ENCODE measurements at places on chromosomes 5 and 9.

- DNase-seq, result no peak
These were observed 17.3 kb downstream of the OR13D1 start for GRCh38 chr9:104711604-104712003.

DNA sequence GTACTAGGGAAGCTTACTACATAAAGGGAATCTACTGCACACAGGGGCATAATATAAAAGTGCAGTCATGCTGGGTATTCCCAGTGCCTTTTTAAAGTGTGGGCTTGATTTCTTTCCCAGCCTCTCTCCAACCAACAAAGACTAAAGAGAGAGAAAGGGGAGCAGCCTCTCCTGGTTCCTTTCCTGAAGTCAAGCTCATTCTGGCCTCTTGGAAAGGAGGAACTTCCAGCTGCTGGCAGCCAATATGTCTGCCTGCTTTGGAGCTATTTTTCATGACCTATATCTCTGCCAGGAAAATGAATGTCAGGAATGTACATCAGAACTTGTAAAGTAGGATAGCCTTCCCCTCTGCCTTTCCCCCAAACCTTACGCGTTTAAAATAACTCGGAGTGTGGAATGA lies 57.1 kb downstream of the RAB3C start:
- DNase-seq, result no peak

DNA sequence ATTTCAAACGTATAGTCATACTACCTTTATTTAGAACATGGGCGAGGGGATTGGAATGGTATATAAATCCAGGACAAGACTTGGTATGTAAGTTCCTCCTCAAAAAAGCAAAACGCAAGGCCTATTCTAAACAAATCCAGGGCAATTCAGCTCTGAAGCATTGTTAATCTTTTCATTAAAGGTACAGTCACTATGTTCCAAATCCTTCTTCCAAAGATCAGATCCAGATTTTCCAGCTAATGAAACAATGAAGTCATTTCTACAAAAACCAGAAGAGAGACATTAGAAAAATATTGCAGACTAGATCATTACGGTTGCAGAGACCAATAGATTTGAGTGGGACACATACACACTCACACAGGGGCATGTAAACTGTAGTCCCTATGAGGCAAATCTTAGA lies 116.1 kb upstream of the BNC2 start:
- DNase-seq, result no peak

DNA sequence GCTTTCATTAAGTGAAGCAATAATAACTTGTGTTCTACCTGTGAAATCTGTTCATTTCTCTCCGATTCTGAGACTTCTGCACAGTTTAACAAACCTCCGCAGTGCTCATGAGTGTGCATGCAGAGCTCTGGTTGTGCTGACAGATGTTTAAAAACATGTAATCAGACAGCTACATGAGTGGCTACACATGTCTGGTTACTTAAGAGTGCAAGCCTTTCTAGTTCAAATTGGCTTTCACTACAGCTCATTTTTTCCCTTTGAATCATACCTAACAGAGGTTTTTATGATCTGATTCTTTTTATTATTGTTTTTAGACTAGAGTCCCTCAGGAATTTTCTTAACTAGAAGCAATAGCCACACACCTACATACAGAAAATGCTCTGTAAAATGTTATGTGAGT lies 310.2 kb downstream of the ARRDC3 start:
- DNase-seq, result no peak

- DNase-seq, result no peak
These were observed 68.7 kb downstream of the SEMA4D start for GRCh38 chr9:89428901-89429890.

- no peak for DNase-seq
These were observed 114.9 kb downstream of the INVS start for GRCh38 chr9:100213730-100214477.

DNA sequence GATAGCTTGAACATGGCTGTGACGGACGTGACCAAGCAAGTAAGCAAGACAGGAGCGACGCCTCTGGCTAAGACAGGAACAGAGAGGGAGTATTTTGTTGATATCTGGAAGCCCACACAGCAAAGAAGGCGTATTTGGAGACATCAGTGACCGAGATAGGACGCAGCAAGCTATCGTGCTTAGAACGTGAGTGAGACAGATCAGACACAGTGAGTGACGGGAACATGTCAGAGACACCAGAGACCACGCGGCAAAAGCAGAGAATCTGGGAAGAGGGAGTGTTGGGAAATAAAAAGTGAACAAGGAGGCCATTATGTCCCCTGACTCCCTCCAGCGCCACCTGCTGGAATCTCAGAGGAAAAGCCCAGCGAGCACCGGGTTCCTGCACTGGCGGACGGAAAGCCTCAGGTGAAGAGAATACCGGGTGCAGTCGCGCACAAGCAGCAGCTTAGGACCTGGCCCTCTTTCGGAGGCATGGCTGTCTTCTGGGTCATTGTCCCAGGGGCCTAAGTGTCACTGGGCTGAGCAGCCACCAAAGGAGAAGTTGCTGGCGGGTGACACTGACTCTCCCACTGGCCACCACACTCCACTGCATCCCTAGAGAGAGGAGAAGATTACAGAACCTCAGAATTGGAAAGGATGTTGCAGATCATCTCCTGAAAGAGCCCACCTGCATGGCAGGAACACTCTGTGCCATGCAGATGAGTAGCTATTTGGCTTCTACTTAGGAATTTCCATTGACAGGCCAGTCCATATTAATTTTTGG lies 99.1 kb downstream of the FBXO38 start:
- DNase-seq, result no peak

GRCh38 chr9:136858844-136859757 lies 7.0 kb downstream of the MAMDC4 start:
- DNase-seq, result peak; percentile 72

- DNase-seq, result no peak
These were observed 223.0 kb upstream of the POU5F2 start for GRCh38 chr5:93964421-93964820.

- no peak for DNase-seq
These were observed 32.2 kb upstream of the PAM start for GRCh38 chr5:102722931-102723330.

DNA sequence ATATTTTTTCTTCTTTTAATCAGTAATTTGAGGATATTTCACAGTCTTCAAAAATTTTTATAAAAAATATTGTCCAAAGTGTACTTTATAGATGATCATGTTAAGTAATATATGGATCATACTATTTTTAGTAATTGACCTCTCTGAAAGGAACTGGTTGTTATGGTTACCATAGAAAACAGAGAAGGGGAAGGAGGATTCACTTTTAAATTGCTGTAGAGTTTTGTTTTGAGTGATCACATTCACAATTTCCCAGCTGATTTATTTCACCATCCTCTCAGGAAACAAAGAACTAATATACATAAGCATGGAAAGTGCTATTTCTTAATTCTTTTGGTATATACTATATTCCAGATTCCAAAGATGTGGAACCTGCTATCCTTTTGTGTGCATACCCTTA lies 56.5 kb upstream of the NREP start:
- no peak for DNase-seq

DNA sequence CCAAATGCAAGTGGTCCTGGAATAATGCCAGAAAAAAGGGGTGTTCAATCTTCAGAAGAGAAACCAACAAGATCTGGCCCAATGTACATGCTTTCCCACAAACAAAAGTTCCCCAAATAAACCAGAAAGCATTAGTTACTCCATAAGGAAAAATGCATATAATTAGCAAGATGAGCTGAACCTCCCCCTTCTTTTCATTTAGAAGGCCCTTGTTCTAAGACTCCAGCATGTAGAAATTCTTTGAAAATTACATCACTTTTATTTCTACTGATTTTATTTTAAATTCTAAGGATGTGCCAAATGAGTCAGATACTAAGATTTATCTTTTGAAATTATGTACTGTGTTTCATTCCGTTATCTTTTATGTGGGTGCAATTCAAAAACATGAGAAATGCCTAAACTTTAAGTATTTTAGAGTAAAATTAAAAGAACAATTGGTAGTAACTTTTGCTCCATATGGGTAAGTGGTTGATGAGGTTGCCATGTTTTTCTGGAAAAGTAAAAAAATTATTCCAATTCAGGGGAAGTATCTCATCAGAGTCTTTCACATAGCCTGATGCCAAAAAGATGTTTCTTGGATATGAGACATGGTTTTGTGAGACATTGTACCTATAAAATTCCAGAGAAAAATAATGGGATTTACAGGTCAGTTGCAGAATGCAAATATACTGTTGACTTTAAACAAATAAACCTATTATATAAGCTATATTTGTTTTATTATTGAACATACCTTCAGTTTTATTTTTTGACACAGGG lies 106.5 kb upstream of the CCDC112 start:
- DNase-seq, result no peak

DNA sequence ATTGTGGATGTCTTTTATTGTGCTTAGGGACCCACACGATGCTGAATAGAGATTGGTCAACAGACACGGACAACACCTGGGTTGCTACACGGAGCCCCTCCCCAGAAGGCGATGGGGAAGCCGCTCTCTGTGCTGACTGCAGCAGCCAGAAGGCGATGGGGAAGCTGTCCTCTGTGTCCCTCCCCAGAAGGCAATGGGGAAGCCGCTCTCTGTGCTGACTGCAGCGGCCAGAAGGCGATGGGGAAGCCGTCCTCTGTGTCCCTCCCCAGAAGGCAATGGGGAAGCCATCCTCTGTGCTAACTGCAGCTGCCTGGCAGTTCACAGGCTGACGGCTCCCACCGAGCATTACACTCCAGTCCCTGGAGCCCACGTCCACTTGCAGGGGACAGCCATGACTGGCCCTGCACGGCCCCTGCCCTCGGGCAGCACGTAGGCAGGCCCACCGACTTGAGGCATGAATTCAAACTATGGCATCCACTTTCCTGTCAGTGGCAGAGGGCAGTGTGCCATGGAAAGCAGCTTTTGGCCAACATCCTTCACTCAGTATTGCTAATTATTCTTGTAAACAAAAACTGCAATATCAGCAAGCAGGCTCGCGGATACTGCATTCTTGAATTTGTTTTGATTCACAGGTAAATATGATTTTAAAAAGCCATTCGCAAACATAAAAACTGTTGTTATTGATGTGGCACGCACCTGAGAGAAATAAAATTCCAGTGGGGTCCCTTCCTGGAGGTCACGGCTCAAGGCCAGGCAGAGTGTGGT lies 48.1 kb upstream of the CLPTM1L start:
- DNase-seq, result no peak

- DNase-seq, result no peak
These were observed 424.1 kb upstream of the ACTBL2 start for GRCh38 chr5:57906671-57907070.

DNA sequence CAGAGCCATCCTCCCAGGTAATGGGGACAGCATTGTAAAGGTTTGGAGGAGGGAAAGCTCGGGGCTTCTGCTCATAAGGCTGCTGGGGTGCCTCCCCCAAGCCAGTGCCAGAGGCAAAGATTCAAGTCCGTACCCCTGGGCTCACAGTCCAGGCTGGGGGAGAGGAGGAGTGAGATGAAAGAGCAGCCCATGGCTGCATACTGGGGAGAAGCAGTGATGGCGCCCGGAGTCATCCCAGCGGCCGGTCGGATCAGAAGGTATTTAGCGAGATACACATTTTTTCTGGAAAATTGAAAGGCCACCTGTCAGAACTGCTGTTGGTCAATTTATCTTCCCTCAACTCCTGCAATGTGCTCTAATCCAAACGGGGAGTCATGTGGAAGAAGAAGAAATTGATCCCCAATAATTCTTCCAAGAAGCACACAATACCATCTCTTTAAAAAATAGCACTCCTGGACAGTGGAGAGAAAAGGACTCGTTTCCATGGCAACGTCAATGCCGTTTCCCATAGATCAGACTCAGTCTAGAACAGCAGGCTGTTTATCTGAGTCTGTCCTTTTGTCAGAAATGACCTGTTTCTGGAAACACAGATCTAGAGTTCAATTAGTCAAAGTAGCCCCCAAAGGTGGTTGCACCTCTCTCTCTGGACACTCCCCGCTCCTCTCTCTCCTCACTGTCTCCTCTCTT lies 65.9 kb downstream of the NSG2 start:
- no peak for DNase-seq

- no peak for DNase-seq
These were observed 9.6 kb upstream of the ETF1 start for GRCh38 chr5:138552657-138553056.

DNA sequence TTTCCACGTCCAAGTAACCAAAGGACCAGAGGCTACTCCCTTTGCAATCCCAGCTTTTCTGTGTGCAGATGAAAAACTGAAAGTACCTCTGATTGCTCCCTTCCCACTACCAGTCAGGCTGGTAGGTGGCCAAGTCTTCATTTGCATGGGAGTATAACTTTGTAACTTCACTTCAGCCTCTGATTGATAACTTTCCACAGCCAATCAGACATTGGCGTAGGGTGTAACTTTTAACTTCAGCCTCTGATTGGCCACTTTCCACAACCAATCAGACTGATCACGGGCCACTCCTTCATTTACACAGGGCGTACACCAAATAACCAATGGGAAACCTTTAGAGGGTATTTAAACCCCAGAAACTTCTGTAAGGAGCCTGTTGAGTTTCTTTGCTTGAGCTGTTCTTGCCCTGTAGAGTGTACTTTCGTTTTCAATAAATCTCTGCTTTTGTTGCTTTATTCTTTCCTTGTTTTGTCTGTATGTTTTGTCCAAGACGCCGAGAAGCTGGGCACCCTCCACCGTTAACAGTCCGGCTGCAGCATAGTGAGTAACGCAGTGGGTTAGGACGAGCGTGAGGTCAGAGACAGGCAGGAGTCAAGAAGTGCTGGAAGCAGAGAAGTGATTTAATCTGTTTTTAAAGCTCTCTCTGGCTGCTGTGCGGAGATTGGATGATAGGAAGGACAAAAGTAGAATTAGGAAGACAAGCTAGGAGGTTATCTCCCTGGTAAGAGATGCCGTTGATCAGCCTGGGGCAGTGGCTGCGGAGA lies 3.5 kb upstream of the EXOSC2 start:
- peak; percentile 85 for DNase-seq

GRCh38 chr5:59143926-59144333 lies 561.1 kb downstream of the RAB3C start:
- no peak for DNase-seq

GRCh38 chr5:13328316-13328715 lies 616.2 kb downstream of the DNAH5 start:
- DNase-seq, result no peak
